ENCODE measurements at places on chromosomes 5 and 9. TPM values are rescaled to one million over a fixed set of nuclear protein-coding genes. Genes with fewer than 3 reads are reported as not detected.

DNA sequence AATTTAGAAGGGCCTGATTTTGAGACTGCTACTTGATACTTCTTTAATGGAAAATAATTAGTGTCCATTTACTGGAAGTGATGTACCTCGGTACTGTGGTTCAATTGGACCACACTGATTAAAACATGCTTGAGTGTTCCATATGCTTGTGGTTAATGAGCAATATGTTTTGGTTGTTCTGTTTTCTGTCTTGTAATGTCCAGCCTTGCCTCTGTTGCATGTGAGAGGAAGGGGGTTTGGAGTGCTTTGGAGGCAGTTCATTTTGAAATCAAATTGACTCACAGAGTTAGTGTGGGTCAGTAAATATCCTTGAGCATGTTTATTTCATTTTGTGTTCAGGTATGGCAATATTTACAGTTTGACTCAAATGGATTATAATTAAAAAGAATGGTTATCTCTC is 334.4 kb downstream of the ARHGEF28 start:
- no peak for DNase-seq

DNA sequence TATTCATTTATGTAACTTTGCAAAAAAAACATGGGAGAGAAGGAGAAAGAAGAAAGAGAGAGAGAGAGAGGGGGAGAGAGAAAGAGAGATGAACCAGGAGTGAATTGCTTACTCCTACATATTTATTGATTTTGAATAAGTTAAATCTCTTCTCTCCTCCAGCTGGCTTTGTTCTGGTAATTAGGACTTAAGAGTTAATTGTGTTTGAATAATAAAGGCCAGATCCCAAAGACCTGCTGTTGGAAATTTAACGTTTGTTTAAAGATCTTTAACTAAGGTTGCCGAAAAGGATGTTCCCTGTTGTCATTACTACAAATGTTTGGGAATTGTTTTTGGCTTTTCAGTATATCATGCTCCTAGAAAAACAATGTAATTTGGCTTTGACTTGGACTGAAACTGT is 473.0 kb downstream of the TUSC1 start:
- no peak for DNase-seq

- DNase-seq, result no peak
These were observed 22.2 kb upstream of the MYOT start for GRCh38 chr5:137845472-137845871.

The FIBCD1 gene
- total RNA-seq, result not detected

The FBP1 gene
- 1.7 TPM for total RNA-seq

The MCTP1 gene
- total RNA-seq, result 12.8 TPM
